NCI-H1092 (cell line): ENCODE measurements at places on chromosomes 6 and 20.

- no peak for DNase-seq
Measured at GRCh38 chr6:37134396-37135191, 35.4 kb upstream of the PIM1 start.

- no peak for DNase-seq
Measured at GRCh38 chr20:6806275-6806674, 38.8 kb downstream of the BMP2 start.

DNA sequence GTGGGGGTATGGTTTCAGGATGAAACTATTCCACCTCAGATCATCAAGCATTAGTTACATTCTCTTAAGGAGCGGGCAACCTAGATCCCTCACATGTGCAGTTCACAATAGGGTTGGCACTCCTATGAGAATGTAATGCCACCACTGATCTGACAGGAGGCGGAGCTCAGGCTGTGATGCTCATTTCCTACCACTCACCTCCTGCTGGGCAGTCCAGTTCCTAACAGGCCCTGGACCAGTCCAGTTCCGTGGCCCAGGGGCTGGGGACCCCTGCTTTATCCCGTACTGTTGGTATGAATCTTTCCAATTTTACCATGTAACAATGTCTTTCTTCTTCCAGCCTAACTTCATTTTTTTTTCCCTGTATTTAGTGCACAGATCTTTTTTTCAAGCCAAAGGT, 94.9 kb downstream of the OGFRL1 start:
- DNase-seq = no peak

GRCh38 chr20:12289465-12289864, 371.8 kb downstream of the BTBD3 start:
- DNase-seq = no peak

GRCh38 chr6:159687341-159687740, 5.7 kb downstream of the SOD2 start:
- DNase-seq = no peak

- no peak for DNase-seq
Measured at GRCh38 chr6:90905351-90905750, 318.5 kb upstream of the MAP3K7 start.

- no peak for DNase-seq
Measured at GRCh38 chr20:1811621-1812498, 83.3 kb upstream of the SIRPA start.

DNA sequence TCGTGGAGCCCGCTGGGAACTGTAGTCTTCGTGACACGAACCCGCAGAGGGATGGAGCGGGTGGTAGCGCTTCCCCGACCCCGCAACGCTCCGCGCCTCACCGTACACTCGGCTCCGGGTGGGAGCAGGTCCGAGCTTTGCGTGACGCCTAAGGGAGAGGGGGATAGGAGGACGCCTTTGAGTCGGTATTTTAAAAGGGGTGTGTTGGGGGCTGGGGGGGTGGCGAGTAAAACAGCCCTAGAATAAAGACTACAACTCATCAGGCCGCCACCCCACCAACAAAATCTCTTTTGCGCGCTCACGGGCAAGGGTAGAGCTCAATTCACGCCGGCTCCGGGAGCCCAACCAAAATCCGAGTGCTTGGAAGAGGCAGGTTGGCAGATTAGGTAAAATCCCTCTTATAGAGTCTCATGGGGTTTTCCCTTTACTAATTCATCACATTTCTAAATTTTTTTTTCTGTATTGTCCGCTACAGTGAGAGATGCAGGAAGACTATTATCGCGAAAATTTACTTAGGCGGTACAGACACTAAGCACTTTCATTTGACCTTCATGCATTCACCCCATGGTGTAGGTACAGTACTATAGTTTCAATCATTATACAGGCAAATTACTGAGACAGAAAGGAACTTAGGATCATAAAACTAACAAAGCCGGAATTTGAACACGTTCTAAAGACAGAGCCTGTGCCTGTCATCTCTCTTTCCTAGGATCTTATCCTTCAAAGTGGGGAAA, 706 bp upstream of the SNX14 start:
- DNase-seq = no peak

- DNase-seq = no peak
Measured at GRCh38 chr6:124622351-124622750, 339.9 kb upstream of the RNF217 start.

- DNase-seq = no peak
Measured at GRCh38 chr6:11097476-11097875, 3.8 kb downstream of the SMIM13 start.

DNA sequence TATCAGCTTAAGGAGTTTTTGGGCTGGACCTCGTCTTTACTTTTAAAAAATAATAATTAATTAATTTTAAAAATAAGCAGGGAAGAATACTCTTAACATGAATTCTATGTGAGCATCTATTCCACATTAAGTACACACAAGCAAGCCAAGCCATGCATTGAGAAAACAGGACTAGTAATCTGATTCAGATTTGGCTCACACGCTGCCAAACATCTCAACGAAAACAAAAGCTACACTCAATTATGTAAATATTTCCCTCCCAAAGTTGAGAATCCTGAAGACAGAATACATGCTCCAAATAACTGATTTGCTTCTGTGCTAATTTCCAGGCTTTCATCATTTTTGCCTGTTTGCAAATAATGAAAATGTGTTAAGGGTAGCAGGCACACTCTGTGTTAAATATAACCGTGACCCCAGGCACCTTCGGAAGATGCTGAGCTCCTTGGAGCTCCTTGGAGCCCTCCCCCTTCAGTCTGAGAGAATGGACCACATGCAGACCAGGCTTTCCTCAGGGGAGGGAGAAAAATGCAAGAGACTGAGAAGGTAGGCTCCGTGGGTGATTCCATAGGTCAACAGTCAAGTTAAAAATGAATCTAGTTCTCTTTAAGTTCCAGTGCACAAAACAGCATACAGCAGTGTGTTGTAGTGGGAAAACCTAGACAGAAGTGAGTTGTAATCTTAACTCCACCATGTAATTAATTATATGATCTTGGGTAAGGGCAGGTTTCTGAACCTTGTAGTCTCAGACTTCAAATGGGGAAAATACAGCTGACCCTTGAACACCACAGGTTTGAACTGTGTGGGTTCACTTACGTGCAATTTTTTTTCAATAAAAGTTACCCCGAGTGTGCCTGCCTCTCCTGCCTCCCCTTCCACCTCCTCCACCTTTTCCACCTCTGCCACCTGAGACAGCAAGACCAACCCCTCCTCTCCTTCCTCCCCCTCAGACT, 161.3 kb upstream of the RREB1 start:
- no peak for DNase-seq

DNA sequence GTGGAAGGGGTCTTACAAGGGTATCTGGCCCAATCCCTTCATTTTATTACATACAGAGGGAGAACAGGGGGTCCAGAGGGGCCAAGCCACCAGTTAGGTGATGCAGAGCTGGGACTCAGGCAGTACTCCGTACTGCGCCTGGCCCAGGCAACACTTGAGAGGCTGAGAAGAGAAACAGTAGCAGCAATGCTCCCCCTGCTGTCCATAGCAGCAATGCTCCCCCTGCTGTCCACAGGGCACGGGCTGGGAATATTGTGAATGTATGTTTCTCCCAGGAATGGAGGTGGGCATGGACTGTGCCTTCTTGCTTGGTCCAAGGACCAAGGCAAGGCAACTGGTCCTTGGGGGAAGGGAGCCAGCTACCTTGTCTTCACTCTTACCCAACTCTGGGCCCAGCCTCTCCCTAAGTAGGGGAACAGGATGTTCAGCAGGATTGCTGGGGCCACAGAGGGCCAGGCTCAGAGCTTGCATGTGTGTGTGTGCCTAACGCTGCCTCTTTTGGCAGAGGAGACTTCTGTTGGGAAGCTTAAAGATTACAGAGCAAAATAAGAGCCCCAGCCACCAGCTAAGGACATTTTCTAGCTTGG, 14.8 kb upstream of the FAM83C start:
- DNase-seq = no peak

- no peak for DNase-seq
Measured at GRCh38 chr6:70956451-70957283, at the start of gene B3GAT2. Gene B3GAT2 (minus strand): TSS chr6:70957060. CDS start chr6:70956429, 631 bp downstream.

DNA sequence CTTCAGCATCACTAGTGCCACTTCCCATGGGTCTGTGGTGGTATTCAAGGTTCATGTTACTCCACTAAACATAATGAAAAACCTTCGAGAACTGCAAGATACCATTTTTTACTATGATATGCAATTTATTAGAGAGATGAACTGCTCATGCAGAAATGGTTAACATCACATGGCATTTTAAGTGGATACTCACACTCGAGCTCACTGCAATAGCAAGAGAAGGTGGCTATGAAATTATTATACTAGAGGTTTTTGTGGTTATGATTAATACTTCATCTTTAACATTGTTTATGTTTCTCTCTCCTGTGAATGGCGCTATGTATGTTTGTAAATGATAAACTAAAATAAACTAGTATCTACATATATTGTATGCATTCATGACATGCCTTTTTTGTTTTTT, 35.1 kb downstream of the SCAF8 start:
- DNase-seq = no peak

GRCh38 chr6:151808371-151809241, 1.1 kb downstream of the ESR1 start:
- DNase-seq = no peak

DNA sequence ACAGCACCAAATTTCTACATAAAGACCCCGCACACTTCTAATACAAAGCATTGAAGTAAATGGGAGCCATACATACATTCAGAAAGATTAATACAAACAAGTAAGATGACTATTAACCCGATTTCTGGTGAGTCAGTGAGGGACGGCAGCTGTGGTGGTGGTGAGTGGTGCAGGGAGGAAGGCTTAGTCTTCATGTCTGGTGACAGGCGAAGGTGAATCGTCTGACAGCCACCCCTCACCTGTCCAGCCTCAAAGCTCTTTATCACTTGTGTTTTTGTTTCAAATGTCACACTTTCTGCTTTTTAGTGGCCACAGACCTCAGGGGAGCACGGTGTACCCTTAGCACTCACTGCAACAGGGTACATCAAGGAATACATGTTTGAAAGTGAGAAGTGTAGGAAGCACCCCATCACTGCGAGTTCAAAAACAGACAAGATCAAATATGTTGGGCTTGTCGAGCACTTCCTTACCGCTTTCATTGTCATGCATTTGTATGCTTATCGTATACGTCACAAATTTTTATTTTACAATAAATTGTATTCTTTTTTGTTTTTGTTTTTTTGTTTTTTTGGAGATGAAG, 63.5 kb downstream of the IRF4 start:
- no peak for DNase-seq
